Pulmonary artery endothelial cell (primary cell): ENCODE measurements at places on chromosomes 6 and 20. TPM values are rescaled to one million over a fixed set of nuclear protein-coding genes. Genes with fewer than 3 reads are reported as not detected.

GRCh38 chr6:36609582-36609981 is 15.4 kb downstream of the SRSF3 start:
- DNase-seq = no peak

- no peak for DNase-seq
These were observed 83.0 kb upstream of the GATA5 start for GRCh38 chr20:62558779-62559178.

GRCh38 chr6:125888989-125889656 is 67.4 kb upstream of the HINT3 start:
- DNase-seq = no peak

DNA sequence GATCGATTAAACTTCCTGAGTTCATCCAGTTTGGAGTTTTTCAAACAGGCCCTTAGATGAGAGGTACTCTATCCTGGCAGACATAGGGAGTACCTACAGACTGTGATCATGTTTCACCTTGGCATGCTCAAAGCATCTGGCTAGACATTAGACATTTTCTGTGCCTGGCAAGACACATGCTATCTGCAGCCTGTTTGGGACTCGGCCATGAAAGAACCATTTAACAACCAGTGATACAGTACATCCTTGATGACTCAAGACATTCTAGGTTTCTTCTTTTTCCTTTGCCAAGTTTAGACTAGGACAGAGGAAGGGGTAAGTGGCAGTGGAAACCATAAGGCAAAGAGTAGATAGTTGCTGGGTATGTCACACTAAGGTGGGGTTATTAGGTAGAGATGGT is 15.4 kb upstream of the PAQR8 start:
- DNase-seq = no peak

Gene SYTL3
- total RNA-seq = 0.92 and 1.3 TPM in 2 replicates

Gene CTCFL
- not detected in 2 replicates for total RNA-seq
